ENCODE measurements at places on chromosomes 3 and 15.

DNA sequence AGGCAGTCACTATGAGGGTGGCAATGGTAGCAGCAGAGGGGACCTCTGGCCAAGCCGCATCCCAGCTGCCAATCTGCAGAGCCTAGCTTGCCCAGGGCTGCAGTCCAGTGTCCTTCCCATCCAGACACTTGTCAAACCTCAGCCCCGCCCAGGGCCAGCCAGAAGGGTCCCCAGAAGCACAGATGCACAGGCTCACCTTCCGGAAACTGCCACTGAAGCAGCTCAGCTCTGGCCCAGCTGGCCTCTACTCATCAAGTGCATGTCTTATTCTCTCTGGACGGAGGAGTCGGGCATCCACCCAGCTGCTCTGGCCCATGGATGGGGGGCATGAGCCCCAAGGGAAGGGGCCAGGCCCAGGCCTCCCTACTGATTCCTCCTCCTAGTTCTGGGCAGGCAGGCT, 69.2 kb downstream of the DNAJB8 start:
- no peak for DNase-seq

DNA sequence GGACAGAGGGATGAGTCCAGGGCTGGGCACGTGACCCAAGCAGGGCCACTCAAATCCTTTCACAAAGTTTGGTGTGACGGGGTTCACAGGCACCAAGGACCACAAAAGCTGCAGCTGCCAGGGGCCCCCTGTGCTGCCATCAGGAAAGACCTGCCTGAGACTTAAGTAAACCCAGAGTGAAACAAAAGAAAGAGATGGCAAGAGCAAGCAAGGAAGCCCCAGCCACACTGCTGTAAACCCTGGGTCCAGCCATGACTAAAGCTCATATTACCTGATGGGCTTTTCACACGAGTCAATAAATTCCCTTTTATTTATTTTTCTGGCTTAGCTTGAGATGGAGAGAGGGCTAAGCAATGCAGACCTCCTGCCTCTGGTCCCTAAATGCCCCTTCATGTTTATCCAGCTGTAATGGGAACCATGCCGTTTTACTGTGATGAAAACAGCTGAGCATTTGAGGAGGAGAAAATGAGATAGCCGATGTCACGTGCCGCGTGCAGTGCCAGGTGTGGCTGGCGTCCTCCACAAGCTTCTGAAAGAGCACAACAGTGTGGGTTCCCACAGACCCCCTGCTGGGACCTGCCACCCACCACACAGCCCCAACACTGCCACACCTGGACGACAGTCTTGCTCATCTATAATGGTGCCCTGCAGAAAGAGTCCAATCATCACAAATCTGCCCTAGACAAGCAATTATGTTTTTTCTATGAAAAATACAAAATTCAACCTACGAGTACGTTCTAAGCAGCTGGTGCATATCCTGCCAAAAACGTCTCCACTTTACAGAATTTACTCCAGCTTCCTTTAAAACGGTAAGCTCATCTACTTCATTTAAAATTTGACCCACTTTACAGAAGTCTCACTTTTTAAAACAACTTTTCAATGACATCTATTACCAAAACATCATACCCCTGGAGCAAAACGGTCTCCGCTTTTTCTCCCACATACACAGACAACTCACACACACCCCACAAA, 34.2 kb downstream of the ADAMTS17 start:
- no peak for DNase-seq

GRCh38 chr15:33292717-33293307, 18.0 kb upstream of the RYR3 start:
- no peak for DNase-seq

DNA sequence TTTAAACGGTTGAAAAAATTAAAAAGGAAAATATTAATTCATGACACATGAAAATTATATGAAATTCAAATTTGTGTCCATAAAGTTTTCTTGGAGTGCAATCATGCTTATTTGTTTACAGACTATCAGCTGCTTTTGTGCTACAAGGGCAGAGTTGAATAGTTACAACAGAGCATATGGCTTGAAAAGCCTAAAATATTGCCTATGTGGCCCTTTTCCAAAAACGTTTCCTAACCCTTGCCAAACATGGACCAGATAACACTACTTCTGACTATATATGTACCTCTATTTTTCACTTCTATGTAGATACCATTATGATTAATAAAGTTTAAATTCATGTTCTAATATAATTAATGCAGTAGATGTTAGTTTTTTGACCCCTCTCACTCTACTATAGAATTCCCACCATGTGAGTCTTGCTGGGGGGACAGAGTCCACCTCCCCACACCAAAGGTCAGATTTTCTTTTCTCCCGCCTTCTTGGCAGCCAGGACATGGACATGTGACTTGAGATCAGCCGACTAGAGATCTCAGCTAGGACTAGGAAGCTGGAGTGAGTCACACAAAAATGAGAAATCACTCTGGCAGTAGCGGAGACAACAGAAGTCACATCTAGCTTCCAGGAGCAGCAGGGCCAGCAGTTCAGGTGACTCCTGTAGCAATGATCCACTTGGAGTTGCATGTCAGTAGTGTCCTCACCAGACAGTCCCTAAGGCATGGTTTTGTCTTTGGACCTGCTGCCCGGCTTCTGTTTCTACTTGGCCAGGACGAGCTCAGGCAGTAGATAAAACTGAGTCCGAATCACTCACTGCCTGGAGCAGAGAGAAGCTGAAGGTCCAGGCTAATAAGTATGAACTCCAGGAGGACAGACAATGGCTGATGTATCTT, 22.4 kb downstream of the CIAO2A start:
- no peak for DNase-seq

GRCh38 chr15:70100474-70101341, 3.0 kb upstream of the TLE3 start:
- DNase-seq, result peak; percentile 53

GRCh38 chr3:42148982-42149432, 57.9 kb downstream of the TRAK1 start:
- no peak for DNase-seq

GRCh38 chr3:150653110-150653561, 50.0 kb downstream of the SELENOT start:
- DNase-seq, result no peak

- no peak for DNase-seq
Observed at GRCh38 chr15:65409036-65409631, 13.6 kb downstream of the IGDCC4 start.

DNA sequence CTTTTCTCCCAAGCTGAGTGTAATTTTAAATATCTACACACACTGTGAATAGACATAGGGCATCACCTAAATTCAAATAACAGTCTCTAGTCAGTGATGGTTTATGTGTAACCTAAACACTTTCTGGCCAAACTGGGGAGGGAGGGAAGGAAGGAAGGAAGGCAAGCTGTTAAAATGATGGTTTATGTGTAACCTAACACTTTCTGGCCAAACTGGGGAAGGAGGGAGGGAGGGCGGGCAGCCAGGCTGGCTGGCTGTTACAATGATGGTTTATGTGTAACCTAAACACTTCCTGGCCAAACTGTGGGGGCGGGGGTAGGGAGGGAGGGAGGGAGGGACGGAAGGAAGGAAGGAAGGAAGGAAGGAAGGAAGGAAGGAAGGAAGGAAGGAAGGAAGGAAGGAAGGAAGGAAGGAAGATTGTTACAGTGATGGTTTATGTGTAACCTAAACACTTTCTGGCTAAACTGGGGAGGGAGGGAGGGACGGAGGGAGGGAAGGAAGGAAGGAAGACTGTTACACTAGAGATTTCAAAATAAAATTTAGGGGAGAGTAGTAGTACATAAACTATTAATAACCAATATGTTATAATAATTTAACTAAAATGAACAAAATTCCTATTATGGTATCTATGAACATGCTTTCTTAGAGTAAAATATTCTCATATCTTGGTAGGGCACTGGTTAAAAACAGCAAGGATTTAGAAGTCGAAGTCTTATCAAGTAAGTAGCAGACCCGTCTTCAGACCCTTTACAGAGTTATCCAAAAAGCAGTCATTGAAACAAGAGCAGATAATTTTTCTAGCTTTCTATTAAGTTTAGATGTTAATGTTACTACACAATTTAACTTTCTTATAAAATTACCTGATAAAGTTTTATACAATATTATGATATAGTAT, 148.1 kb downstream of the LMLN start:
- DNase-seq, result no peak

DNA sequence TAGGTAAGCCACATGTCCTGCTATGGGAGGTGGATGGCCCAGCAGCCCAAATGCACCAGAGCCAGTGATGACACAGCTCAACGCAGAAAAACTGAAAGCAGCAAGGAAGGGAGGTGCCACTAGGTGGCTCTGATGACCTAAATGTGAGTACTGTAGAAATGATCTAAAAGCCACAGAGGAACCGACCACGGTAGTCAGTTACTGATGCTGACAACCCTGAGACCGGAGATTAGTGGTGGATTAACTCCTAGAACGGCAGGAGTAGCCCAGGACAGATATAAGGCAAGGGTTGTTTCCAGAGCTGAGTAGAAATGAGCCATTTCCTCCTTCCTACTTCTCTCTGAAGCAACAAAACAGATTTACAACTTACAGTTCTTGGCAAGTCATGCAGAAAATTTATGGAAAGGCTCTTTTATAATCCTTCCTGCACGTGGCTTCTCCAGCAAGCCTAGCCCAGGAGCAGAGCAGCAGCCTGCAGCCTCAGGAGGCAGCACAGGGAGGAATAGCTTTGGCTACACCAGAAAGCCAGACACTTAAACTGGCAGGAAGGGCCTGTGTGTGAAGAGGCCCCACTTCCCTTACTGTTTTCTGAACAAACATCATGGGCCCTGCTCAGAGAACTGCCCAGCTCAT, 13.1 kb downstream of the FBXL22 start:
- peak; percentile 43 for DNase-seq

GRCh38 chr3:14771593-14772497, 46.9 kb upstream of the FGD5 start:
- DNase-seq, result no peak

- no peak for DNase-seq
Observed at GRCh38 chr3:195405651-195406050, 37.2 kb downstream of the ACAP2 start.

- no peak for DNase-seq
Observed at GRCh38 chr3:126941721-126942270, 41.1 kb upstream of the PLXNA1 start.

DNA sequence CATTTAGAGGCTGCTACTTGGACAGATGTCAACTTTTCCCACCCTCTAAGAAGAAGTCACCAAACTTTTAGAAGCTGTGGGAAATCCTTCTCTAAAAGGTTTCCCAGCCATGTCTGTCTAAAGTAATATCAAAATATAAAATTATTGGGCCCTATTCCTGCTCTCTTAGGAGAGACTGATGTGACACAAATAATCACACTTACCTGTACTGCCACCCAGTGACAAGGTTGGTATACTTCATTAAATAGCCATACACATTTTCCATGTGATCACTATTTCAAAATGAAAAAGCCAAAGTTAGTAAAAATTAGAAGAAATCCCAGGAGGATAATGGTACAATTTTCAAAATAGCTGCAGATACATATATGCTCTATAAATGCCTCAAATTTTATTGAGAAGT, 12.6 kb downstream of the OSBPL11 start:
- no peak for DNase-seq

DNA sequence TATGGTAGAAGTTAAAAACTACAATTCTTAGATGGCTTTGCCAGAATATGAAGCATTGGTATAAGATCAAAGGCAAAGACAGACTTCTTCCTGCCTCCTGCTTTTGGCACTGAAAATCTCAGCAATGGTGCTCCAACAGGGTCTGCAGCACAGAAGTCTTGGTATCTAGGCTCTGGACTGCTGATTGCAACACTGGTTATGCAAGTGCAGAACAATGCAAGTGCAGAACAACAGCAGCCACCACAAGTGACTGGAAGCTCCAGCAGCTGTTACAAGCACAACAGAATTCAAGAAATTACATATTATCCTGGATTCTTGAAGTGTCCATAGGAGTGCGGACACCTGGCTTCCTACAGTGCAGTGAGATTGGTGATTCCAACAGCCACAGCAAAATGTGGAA, 33.7 kb downstream of the ZBTB20 start:
- no peak for DNase-seq

- DNase-seq, result no peak
Observed at GRCh38 chr3:71710906-71711494, 14.2 kb downstream of the EIF4E3 start.

DNA sequence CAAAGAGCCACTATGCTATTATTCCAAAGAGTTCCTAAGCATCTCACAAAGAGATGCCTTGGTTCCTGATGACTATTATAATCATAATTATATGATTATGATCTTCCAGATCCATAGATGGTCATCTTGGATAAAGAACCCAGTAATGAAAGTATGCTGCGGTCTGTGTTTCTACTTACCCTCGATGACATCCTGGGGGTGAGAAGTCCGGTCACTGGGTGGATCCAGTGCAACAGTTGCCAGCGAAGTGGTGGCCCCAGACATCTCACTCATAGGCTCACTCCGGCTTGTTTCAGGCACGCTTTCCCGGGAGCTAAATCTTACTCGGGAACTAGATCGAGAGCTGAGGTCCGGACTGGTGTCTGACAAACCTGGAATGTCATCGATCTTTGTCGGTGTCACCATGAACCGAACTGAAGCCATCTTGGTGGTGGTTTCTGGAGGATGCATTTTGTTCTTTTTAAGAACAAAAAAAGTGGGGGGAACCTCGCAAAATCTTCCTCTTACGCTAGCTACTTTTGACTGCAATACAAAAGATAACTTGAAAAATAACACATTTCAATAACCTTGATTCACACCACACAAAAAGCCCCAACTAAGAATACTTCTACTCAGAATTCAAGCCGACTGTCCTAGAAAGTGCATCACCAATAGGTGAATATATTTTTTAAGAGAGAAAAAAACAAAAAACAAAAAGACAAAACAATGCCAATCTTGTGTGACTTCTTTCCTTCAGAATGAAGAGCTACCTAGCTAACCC, 1.2 kb downstream of the SLC12A6 start:
- no peak for DNase-seq

DNA sequence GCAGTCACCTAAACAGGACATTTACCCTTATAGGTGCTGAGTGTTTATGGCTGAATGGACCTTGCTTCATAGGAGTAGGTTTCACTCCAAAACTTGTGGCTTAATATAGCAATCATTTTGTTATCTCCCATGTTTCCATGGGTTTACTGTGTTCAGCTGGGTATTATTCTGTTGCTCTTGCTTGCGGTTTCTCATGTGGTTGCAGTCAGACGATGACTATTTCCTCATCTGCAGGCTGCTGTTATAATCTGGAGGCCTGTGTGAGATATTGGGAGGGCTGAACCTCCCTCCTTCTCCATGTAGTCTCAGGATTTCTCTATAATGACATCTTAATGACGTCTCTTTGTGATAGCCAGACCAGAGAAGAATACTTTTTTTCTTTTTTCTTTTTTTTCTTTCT, 98.1 kb downstream of the ZPLD1 start:
- no peak for DNase-seq

GRCh38 chr15:77505556-77505955, 84.9 kb downstream of the HMG20A start:
- DNase-seq, result no peak

GRCh38 chr3:157259825-157260224, 99.9 kb upstream of the CCNL1 start:
- DNase-seq, result no peak

GRCh38 chr3:45906681-45907407, 20.5 kb downstream of the CCR9 start:
- DNase-seq, result no peak

- DNase-seq, result no peak
Observed at GRCh38 chr15:31084176-31084575, 17.3 kb downstream of the TRPM1 start.

GRCh38 chr3:97687734-97688133, 76.8 kb upstream of the ARL6 start:
- DNase-seq, result no peak

Data from T-helper 9 cell (primary cell).